ENCODE measurements at places on chromosomes 4 and X.

DNA sequence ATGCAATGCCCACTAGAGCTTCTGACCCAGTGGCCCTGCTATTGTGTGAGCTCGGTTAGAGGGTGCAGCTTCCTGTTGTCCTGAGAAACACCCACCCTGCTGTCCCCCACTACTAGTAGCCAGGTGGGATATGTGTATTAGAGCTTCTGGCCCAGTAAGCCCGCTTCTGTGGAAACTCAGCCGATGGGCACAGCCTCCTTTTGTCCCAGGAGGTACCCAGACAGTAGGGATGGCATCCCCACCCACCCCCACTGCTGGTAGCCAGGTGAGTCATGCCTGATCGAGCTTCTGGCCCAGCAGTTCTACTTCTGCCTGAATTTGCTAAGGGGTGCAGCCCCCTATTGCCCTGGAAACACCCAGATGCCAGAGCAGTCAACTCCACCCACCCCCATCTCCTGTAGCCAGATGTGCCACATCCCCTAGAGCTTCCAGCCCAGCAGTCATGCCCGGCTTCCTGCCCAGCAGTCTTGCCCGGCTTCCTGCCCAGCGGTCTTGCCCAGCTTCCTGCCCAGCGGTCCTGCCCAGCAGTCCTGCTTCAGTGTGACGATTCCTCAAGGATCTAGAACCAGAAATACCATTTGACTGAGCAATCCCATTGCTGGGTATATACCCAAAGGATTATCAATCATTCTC lies 162.7 kb upstream of the KLF8 start:
- no peak for DNase-seq

GRCh38 chr4:24337451-24338190 lies 246.7 kb downstream of the DHX15 start:
- DNase-seq: no peak

DNA sequence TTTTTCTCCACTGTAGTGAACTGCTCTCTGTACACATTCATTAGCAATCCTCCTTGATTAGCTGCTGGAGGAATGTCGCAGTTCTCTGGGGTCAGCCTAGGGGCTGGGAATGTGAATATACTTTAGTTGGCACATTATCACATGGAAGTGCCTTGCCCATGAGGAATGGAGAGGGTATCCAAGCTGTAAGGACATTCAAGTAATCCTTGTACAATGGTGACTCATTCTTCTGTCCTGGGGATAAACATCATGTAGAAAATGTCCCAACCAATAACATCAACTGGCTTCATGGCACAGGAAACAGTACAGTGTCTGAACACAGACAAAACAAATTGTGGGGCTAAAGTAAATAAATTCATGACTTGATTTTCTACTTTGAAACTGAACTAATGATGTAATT lies 147.1 kb downstream of the GLRA2 start:
- DNase-seq: no peak

DNA sequence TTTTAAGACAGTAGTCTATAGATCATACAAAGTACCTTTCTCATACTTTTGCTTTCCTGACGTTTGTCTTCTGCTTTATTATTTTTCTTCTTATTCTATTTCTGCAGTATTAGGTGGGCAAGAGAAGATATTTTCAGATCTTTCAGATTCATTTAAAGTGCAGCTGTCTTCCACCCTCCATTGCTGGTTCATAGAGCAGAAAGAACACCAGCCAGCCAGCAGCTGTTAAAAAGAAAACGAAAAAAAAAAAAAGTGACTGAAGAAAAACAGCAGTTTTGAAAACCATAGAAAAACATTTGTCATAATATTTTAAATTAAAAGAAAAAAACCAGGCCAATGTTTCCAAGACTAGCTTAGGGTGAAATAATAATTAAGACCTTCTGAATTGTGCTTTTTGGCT lies 42.9 kb downstream of the SMAD1 start:
- no peak for DNase-seq

Measured in activated CD8-positive, alpha-beta memory T cell treated with anti-CD3 and anti-CD28 coated beads for 1 hour (primary cell).